ENCODE measurements at places on chromosomes 5 and 9. TPM values are rescaled to one million over a fixed set of nuclear protein-coding genes. Genes with fewer than 3 reads are reported as not detected.

- no peak for DNase-seq
Measured at GRCh38 chr9:83521011-83521410, 17.2 kb downstream of the FRMD3 start.

- DNase-seq = no peak
Measured at GRCh38 chr9:136197930-136198604, 6.9 kb downstream of the LHX3 start.

GRCh38 chr5:120655828-120656435, 191.8 kb downstream of the PRR16 start:
- DNase-seq = no peak

- DNase-seq = no peak
Measured at GRCh38 chr9:966870-967269, 9.6 kb upstream of the DMRT3 start.

DNA sequence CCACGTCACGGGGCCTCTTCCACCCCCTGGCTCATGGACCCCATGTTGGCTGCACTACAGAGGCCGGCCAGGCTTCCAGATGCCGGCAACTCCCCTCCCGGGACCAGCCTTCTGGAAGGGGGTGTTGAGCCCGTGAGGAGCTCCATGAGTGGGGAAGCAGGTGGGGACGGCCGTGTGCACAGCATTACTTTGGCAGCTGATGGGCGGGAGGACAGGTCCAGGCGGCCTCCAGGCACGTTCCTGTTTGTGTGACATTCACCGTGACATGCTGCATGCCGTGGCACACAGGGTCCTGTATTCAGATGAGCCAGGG, 29.1 kb upstream of the ABO start:
- DNase-seq = no peak

DNA sequence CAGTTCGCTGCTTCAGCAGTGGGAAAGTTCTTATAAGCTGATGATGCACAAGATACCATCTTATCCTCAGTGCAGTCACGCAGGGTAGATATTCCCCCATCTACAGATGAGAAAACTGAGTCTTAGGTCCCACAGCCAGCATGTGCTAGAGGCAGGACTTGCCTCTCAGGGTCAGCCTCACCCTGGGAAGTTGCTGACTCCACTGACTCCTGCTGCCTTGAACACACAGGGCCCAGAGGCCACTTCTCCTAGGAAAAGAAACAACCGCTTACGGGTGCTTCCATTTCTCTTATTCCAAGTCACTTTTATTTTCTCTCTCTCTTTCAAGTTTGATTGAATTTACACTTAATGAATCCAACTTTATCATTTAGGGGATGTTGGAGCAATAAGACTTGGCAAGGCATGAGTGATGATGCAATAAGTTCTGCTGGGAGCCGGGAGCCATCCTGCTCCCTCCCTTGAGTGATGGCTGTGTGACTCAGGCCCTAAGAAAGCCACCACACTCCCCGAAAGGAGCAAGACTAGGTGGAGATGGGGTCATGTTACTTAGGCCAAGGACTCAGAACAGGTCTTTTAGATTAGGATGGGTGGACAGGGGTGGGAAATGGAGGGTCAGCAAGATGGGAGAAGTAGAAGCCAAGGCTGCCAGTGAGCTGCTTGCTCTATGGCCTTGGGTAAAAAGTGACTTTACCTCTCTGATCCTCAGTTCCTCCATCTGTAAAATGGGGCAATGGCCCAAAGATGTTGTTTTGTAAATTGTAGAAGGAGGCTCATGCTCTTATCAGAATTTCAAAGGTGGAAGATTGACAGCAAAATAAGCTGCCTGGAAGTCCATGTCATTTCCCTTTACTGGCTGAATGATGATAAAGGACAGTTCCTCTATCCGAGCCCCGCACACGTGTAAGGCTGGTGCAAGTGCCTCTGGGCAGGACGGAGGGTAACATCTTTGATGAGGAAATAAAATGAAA, 67.4 kb upstream of the ZNF618 start:
- DNase-seq = no peak

- no peak for DNase-seq
Measured at GRCh38 chr9:1087120-1087881, 37.1 kb downstream of the DMRT2 start.

GRCh38 chr9:4141296-4141695, 158.6 kb downstream of the GLIS3 start:
- no peak for DNase-seq

GRCh38 chr5:132751971-132752580, 4.8 kb downstream of the CCNI2 start:
- DNase-seq = no peak

GRCh38 chr9:124794902-124795491, 18.1 kb downstream of the OLFML2A start:
- DNase-seq = no peak

GRCh38 chr9:38737246-38737645, 17.3 kb upstream of the FAM240B start:
- DNase-seq = no peak

DNA sequence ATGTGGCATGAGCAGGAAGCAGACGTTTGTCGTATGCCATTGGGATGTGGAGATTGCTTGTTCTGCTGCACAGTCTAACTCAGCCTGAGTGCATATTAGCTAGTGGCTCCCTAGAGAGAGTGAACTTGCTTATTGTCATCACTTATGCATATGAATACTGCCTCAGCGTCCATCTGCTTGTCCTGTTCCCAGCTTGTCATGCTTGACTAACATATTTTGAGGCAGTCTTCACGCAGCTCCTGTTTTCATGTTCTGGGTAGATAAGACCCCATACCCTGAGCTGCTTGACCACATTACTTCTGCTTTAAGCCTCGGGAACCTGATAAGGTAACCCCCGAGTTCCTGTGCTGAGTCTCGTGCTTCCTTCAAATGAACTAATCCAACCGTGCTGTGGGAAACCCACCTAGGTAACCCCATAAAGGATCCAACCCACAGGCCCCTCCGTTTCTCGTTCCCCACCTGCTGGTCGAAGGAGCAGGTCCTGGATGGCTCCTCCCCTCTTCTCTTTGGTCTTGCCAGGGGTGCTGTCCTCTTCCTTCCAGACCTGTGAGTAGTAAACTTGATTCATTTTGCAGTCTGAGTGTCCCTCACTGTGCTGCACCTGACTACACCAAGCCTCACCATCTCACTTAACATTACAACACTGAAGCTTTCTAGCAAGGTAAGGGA, 25.0 kb downstream of the ANKRD33B start:
- DNase-seq = no peak

- no peak for DNase-seq
Measured at GRCh38 chr5:84343171-84343570, 41.5 kb downstream of the EDIL3 start.

- no peak for DNase-seq
Measured at GRCh38 chr9:94631599-94631998, 7.7 kb downstream of the FBP1 start.

- no peak for DNase-seq
Measured at GRCh38 chr9:114261026-114261425, 61.9 kb upstream of the ORM1 start.

DNA sequence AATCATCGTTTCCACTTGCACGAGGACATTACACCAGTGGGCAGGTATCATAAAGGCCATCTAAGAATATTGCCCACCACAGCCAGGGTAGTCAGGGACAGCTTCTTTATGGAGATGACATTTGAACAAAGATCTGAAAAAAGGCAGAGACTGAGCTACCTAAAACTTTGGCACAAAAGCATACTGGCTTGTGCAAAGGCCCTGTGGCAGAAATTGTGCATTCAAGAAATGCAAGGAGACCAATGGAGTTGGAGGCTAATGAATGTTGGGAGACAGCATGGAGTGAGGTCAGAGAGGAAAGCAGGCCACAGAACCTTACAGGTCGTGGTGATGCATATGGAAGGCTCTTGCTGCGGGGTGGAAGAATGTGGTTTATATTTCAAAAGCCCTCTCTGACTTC, 578.5 kb downstream of the BNC2 start:
- no peak for DNase-seq

The HAVCR2 gene
- polyA plus RNA-seq = 10.5 TPM

The MAMDC4 gene
- polyA plus RNA-seq = 4.3 TPM

The OR2Y1 gene
- not detected for polyA plus RNA-seq

The MEGF10 gene
- 1.1 TPM for polyA plus RNA-seq

The LCN15 gene
- not detected for polyA plus RNA-seq

The RHOBTB3 gene
- 75.7 TPM for polyA plus RNA-seq
